ENCODE measurements at places on chromosomes 3 and 15.

DNA sequence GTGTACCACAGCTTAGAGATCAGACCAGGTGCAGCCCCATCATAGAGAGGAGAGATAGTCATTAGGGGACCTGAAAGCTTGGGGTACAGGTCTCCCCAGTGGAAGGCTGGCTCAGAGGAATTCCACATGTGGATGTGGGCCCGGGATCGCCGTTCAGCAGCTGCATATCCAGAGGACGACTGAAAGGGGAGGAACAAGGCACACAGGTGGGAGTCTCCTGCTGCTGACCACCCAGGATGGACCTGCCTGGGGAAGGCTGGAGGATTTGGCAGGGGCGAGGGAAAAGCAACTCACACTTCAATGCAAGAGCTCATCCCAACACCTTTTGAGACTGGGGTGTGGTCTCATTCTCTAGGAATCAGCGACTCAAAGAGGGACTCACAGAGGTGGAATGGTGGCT, 25.0 kb upstream of the MRPS22 start:
- ATAC-seq: no peak

GRCh38 chr3:15989419-15989818, 185.1 kb upstream of the GALNT15 start:
- no peak for ATAC-seq

- ATAC-seq: no peak
Measured at GRCh38 chr3:159904911-159905310, 83.7 kb upstream of the IL12A start.

DNA sequence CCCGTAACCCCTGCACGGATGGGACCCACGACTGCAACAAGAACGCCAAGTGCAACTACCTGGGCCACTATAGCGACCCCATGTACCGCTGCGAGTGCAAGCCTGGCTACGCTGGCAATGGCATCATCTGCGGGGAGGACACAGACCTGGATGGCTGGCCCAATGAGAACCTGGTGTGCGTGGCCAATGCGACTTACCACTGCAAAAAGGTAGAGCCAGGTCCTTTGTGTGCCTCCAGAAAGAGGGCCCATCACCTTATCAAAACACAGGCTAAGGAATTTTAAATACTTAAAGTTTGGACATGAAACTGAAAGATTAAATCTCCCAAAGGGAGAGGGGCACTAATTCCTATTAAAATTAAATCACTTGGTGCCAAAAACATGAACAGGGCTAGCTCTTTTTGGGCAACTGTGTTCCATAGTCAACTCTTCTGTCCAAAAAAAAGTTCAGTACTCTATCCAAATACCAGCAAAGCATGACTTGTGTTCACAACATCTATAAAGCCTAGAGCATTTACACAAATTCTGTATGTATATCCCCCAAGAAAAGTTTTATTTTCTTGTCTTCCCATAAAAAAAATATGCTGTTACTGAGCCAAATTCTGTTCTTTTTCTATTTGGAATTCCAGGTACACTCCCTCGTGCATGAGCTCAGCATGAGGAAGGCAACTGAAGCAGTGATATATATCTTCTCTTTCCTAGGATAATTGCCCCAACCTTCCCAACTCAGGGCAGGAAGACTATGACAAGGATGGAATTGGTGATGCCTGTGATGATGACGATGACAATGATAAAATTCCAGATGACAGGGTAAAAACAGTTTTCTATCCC, 9.2 kb downstream of the THBS1 start:
- ATAC-seq: no peak

DNA sequence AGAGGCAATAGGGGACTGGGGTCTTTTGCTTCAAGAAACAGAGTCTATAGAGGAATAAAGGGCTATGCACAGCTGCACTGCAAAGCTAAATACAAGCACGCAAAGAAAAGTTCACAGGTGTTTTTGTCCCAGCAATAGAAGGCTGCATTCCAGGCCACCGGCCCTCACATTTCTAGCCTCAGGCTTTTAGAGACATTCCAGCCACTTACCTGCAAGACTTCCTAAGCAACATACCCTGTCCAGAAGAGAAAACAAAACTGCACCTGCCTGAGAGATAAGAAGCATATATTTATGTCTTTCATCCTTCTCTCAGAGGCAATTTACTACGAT, 220.5 kb downstream of the OPA1 start:
- no peak for ATAC-seq

DNA sequence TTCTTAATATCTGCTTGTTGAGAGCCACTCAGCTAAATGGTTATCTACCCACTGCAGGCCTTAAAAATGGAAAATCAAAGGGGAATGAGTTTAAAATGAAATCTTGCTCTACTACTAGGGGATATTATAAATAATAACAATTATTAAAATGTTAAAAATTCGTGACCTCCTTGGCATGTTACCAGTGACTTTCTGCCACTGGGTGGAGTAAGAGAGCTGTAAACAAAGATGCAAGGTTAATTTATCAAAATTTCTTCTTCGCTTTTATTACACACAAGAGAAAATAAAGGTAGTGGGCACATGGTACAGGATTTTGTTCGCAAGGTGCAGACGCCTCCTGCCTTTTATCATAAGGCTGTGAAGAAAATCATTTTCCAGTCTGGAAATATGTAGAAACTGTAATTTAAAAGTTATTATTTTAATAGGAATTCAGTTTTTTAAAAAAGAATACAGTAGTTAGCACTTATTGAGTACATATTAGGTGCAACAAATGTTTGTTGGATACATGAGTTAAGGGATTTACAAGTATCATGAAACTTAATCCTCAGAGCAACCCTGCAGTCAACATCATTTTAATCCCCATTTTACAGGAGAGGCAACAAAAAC, 272.6 kb downstream of the SUCLG2 start:
- no peak for ATAC-seq

DNA sequence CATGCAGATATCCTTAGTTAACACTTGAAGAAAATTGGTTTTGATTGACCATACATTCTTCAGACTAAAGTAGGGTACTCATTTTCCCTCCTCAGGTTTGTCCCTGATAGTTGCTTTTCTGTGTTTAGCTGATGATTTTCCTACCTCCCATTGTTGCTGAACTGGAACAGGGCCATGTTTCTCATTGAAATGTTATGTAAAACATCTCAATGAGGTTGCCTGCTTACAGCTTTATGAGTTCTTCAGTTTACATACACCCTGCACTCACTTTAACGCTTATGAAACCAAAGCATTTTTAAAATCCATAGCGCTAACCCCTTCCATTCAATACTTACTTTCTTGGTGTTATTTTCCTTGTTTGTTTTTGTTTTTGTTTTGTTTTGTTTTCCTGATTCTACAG, 61.9 kb downstream of the HMG20A start:
- ATAC-seq: no peak

DNA sequence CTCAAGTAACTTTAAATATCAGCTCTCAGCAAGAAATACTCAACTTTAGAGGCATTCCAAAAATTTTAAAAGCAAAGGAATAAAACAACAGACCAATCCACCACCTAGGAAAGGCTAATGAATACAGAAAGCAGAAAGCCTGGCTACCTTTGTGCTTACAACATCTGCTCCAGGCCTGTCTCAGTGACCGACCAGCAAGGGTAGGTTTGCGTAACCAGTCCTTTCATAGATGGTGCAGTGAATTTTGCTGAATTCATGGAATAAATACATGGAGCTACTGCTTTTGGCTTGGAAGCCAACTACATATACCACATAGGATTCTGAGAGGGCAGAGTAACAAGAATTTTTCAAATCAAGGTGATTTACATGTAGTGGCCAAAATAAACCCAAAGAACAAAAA, 27.2 kb downstream of the ETV5 start:
- no peak for ATAC-seq

DNA sequence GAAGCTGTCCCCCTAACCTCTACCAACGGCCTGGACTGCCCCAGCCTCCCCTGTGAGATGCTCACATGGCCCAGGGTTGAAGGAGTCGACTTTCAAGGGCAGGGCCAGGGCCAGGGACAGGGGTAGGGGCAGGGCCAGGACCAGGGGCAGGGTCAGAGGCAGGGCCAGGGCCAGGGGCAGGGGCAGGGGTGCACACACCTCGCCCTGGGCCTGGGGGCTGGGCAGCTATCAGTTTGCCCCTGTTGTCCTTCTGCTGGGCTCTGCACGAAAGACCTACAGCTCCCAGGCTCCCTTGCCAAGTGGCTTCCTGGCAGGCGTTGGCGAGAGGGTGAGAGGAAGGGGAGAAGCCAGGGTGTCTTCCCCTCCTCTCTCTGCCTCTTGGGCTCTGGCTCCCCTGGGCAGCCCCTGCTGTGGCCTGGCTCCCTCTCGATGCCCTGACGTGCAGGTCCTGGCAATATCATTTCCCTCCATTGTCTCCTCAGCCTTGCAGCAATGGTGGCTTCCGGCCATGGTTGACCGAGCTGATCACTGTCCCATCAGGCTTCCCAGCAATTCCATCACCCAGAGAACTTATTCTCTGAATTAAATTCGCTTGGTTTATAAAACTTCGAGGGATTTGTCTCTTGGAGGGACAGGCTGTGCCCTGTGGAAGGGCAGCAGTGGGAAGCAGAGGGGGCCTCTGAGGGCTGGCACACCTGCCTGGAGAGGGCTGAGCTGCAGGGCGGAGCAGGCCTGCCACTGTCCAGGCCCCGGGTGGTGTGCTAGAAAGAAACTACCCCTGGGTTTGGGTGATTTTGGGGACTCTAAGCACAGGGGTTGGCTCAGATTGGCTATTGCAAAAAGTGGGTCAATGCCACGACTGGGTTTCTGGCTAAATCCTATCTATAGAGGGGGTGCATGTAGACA, 13.9 kb downstream of the PRR23E start:
- ATAC-seq: no peak

DNA sequence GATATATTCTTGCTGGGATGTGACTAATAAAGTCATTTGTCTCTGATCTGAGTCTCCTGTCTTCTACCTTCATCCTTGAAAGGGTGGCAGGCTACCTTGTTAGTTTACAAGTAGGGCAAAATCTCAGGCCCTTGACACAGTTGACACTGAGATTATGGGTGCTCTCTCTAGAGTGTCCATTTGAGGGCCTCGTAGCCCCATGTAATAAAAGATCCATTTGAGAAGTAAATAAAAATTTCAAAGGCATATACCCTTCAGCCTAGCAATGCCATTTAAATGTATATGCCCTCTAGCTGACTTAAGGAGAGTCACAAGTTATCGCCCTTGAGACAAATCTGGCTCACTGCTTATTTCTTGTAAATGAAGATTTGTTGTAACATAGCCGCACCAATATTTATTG, 98.6 kb downstream of the TCF12 start:
- ATAC-seq: no peak

GRCh38 chr15:20657084-20657483, 115.5 kb upstream of the GOLGA6L6 start:
- no peak for ATAC-seq

- peak; percentile 78 for ATAC-seq
Measured at GRCh38 chr15:49238342-49238741, 68.3 kb downstream of the GALK2 start.

DNA sequence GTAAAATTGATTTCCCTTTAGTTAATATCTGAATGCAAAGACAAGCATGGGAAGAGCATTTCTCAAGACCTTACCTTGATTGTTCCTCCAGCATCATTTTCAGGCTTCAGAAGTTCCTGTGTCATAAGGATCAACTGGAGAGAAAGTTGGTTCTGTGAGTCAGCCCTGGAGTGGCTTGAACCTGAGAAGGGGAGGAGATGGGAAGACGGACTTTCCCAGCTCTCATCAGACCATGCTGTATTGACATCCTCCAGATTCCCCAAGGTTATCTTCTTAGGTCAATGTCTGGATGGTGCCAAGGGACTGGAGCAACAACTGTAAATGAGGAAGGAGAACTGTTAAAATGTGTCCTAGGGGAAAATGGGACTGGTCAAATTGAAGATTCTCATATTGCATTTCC, 21.0 kb downstream of the RPSA start:
- no peak for ATAC-seq
